Activated CD4-positive, alpha-beta T cell treated with anti-CD3 and anti-CD28 coated beads, Interleukin-2, amount 10 ng/mL, durations not matched to agents 24 days and 14 days (primary cell): ENCODE measurements at places on chromosomes 16 and 17.

GRCh38 chr17:73371285-73371684, 59.5 kb upstream of the CDC42EP4 start:
- DNase-seq = no peak

DNA sequence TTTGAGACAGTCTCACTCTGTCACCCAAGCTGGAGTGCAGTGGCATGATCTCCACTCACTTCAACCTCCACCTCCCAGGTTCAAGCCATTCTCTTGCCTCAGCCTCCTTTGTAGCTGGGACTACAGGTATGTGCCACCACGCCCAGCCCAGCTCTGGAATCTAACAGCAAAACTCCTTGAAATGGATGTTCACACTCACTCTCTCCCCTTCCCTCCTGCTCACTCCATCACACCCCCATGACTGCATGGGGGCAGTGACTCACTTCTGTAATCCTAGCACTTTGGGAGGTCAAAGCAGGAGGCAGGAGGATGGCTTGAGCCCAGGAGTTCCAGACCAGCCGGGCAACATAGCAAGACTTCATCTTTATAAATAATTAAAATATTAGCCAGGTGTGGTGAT, 11.1 kb upstream of the TFAP4 start:
- DNase-seq = no peak

- DNase-seq = peak; percentile 88
Measured at GRCh38 chr17:76909971-76910760, 42.0 kb downstream of the MGAT5B start.

GRCh38 chr17:15092762-15093161, 172.4 kb downstream of the PMP22 start:
- no peak for DNase-seq

DNA sequence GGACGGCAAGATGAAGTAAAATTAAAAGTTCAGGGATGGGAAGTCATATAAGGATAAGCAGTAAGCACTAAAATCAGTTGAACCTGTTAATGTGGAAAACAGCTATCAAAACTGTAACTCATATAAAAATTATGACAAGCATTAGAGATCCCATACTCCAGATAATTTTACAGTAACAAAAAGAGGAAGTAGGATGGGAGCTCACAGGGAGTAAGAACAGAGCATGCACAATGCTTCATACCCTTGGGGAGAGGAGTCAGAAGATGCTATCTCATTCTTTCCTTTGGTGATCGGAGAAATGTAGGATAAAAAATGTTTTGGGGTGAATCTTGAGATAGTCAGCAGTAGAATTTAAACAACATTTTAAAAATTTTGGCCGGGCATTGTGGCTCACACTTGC, 164.7 kb upstream of the CACNG5 start:
- no peak for DNase-seq

DNA sequence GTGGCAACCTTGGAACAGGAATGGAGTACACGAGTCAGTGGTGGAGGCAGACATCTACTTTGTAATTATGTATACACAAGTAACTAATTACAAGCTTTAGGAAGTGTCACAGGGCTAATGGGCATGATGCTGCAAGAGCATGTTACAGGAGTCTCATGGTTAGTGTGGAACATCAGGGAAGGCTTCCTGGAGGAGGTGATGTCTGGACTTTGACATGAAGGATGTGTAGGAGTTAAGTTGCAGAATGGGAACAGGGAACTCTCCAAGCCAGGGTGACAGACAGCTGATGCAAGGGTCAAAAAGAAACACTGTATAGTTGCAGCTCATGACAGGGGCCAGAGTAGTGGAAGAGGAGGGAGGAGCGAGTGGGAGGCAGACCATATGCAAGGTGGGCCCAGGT, 483.8 kb upstream of the EEF2KMT start:
- DNase-seq = no peak

DNA sequence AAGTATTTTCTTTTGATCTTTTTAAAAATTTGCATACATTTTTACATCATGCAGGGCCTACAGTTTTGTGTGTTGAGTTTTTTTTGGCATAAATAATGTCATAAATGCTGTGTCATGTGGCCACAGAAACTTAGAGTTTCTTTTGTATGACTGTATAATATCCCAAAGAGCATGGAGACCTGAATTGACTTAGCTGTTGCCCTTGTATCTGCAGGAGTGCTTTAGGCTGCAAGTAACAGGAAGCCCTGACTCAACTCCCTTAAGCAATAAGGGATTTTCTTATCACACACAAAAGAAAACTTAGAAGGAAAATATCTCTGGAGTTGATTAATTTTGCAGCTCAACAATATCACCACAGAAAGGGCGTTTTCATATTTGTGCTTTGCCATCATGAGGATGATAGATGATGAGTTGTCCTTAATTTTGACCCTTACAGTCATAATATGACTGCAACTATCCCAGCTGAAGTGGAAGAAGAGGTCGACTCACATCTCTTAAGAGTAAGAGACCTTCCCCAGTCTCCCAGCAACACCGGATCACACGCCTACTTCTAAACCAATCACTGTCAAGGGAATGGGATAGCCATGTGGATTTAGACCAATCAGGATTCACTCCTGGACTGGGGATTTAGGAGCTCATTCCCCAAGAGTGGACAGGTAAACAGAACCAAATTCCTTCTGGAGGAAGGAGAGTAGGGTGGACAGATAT, 138.9 kb downstream of the GSG1L start:
- DNase-seq = no peak

DNA sequence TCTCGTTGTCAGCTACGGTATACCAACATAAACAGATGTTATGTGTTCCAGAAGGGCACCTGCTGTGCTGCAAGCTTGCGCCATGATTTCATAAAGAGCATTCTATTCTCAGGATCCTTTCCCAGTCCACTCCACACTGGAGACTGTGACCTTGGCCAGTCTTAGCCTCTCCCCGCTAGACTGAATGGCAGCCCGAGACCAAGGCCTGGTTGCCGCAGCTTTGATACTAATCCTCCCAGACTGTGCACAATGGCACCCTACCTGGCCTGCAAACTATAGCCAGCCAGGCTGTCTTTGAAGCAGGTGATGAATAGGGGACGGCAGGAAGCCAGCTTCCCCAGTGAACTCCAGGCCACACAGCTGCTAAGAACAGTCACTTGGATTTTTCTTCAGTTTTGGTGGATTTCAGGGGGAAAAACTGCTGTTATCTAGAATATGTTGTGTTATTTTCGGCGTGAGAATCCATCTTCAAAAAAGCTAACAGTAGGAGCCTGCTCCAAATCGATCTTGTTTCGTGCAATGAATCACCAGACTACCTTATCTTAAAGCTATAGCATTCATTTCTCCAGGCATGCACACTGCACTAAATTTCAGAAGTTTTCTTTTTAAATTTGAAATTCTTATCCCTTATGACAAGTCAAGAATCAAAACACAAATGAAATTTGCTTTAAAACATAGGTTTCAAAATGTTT, 289.0 kb downstream of the CEP112 start:
- no peak for DNase-seq

DNA sequence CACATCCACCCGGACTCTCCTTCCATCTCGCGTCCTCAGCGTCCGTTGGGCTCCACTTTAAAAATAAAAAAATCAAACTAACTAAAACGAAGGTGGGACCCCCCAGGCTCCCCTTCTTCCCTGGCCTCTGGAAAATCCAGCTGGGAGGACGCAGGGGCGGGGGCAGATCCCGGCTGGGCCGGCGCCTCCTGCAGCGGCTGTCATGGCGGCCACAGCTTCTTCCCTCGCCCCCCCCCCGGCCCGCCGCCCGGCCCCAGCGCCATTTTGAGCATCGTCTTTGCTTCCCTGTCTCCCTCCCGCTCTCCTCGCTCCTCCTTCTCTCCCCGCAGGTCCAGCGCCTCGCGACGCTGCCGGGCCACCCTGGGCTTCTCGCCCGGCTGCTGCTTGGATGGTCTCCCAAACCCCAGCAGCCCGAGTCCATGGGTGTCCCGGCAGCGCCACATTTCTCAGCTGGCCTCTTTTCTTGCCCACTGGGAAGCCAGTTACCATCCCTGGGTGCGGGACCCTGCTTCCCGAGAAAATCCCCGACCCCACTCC, 3.3 kb downstream of the HOXB2 start:
- peak; percentile 82 for DNase-seq

- no peak for DNase-seq
Measured at GRCh38 chr16:46748775-46749705, 896 bp upstream of the MYLK3 start.

GRCh38 chr17:41894791-41895331, 23.9 kb downstream of the ACLY start:
- no peak for DNase-seq

GRCh38 chr17:44903012-44903685, 3.9 kb upstream of the EFTUD2 start:
- peak; percentile 53 for DNase-seq

DNA sequence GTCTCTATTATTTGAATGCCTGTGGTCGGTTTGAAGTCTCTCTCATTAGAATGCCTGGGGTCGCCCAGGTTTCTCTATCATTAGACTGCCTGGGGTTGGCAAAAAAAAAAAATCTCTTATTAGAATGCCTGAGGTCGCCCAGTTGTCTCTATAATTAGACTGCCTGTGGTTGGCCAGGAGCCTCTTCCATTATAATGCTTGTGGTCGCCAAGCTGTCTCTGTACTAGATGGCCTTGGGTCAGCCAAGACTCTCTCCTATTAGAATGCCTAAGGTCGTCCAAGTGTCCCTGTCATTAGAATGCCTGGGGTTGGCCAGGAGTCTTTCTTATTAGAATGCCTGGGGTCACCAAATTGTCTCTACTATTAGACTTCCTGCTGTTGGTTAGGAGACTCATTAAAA, 2228.4 kb downstream of the TP53TG3F start:
- DNase-seq = no peak

GRCh38 chr16:72635104-72635503, 412.8 kb downstream of the ZFHX3 start:
- DNase-seq = no peak

DNA sequence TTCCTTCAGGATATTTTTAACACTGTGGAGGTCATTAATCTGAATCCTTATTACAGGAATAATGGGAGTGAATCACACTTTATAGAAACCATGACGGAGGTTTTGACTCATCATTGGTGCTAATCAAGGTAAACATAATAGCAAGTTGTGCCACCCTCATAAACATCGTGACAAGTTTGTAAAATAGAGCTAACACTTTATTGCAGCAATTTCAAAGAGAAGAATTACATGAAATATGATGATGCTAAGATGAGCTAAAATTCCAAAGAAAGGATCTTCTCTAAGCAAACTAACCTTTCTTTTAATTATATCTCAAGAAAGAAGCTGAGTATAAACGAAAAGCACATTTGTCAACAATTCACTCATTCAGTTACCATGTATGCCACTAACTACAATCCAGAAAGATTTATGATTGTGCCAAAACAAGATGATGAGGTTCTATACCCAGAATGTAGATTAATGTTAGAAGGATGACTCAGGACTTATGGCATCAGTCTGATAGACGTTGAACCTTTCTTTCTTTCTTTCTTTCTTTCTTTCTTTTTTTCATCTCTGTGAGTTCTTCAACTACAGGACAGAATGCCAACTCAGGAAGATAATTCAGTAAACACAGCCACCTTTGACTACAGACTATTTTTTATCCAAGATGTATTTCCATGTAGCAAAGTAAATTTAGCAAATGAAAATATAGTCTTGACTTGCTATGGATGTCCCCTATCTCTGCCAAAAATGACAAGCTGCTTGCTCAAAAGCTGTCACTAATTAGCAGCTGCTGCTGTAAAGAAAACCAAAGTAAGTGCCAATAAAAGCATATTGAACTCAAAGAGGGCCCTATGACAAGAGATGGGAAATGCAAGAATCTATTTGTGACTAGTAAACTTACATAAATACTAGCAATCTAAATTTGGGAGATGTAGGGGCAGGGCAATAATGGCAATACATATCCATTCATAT, 23.3 kb downstream of the STAT5B start:
- DNase-seq = no peak

DNA sequence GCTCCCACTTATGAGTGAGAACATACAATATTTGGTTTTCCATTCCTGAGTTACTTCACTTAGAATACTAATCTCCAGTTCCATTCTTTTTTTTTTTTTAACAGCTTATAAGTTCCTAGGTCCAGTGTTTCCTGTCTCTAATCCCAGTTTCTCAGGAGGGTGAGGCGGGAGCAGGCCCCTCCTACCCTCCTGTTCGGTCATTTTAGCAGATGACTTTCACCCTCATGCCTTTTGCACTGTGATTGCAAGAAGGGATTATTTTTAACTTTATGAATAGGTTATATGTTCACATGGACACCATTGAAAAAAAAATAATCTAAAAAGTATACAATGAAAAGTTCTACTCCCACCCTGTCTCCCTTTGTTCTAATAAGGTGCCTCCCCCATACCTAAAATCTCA, 47.6 kb downstream of the CDH1 start:
- no peak for DNase-seq

DNA sequence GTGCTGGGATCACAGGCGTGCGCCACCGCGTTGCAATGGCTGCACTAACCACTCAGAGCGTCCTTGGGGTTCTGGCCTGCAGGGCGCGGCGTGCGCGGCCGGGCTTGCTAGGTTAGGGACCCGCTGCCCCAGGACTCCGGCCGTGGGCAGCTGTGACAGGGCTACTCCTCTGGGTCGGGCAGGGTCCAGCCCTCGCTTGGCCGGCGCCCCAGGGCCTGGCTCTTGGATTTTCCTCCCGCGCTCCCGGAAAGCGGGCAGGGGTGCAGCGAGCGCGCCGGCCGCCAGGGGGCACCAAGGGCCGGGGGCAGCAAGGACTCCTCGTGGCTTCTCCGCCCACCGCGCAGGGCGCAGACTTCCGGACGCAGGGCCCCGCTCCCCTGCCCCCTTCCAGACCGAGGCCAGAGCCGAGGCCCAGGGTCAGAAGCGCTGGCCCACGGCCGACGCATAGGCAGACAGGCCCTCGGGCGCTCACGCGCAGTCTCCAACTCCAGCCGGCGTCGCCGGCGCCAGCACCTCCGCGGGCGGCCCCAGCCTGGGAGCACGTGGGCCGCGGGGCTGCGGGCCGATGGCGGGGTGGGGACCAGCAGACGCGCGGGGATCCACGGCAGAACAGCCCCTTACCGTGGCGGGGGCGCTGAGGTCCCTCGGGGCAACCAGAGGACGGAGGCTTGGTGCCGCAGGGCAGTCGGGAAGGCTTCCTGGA, 355 bp downstream of the TLE7 start:
- peak; percentile 71 for DNase-seq

DNA sequence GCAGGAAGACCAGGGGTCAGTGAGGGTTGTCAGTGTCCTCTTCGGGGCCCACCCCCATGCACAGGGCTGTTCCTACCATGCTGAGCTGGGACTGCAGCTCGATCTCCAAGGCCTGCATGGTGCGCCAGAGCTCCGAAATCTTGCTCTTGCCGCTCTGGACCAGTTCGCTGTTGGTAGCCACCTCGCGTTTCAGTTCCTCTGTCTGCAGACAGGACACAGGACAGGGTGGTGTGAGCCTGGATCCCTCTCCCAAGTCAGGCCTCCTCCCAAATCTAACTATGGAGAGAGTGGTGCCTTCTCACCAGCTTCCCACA, 90.9 kb downstream of the GOSR1 start:
- DNase-seq = no peak

GRCh38 chr16:85206472-85207356, 94.4 kb upstream of the CIBAR2 start:
- DNase-seq = no peak

GRCh38 chr16:22270525-22270924, 26.7 kb upstream of the POLR3E start:
- DNase-seq = no peak

- DNase-seq = no peak
Measured at GRCh38 chr17:49381033-49381432, 19.0 kb upstream of the ZNF652 start.
